ENCODE measurements at places on chromosomes 16 and 17.
A peak's percentile ranks its signal among the peaks of the same experiment; 100 is the strongest.

DNA sequence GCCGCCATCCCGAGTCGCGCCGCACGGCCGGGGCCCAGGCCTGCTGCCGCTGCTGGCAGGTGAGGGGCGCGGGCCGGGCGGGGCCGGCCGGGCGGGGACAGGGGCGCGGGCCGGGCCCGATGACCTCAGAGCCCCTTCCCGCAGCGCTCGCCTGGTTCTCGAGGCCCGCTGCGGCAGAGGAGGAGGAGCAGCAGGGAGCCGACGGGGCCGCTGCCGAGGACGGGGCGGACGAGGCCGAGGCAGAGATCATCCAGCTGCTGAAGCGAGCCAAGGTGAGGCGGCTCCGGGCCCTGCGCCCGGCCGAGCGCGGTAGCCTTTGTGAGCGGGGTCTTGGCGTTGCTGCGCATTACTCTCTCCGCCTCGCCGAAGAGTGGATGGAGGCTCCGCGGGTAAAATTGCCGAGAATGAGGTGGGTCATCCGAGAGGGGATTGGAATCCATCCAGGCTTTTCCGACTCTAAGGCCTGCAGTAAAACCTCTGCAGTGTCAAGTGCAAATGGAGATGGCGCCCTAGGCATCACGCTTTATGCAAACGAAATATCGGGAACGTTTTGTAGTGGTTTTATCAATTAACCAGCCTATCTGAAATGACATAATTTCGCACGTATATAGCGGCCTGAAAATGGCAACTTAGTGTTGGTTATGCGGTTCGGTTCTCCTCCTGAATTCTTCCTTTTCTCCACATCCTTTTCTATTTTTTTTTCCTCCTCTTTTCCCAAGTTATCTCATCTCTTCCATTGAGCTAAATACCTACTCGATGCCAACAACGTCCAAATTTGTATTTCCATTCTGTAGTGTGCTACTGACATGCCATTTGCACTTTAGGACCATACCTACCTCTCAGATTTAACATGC is 577 bp downstream of the TTC19 start:
- peak; percentile 44 for DNase-seq

- DNase-seq = no peak
Observed at GRCh38 chr17:13862346-13862745, 207.0 kb upstream of the COX10 start.

DNA sequence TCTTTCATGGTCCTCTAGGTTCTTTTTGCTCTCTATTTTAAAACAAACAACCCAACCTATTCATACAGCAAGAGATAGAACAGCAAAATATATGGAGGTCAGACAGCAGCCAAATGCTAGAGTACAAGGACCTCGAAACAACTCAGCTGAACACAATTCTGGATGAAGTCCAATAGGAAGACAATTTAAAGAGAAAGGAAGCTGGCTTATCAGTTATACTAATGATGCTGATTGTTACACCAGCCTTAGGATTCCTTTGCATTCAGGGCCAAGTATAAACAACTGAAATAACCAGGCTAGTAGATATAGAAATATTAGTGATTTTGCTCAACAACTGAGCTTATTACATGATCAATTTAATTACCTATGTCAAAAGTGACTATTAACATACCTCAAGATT is 2.5 kb downstream of the SSH2 start:
- DNase-seq = no peak

GRCh38 chr16:381789-382717 is at the start of gene PGAP6:
Gene PGAP6, minus strand, starts transcription at chr16:381978. Its CDS starts 157 bp downstream, at chr16:381821.
- DNase-seq = peak; percentile 50

GRCh38 chr16:64866021-64866420 is 255.8 kb downstream of the CDH11 start:
- no peak for DNase-seq

- DNase-seq = no peak
Observed at GRCh38 chr16:2515180-2515851, 1.6 kb downstream of the ATP6V0C start.

DNA sequence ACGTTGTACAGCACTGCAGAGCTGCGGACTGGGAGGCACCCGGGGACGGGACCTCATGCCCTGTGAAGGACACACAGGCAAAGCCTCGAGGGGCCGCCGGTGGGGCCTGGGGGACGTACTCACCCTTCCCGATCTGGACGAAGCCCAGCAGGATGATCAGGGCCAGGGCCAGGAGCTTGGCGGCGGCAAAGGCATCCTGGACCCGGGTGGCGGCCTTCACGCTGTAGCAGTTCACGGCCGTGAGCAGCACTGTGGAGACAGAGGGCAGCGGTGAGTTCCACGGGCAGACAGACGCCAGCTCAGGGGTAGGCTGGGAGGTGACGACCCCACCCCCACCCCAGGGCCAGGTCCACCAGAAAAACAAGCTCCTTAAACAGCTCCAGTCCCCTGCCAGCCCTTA is 17.7 kb downstream of the SLC7A5 start:
- DNase-seq = no peak

GRCh38 chr17:42322382-42323267 is 34.3 kb downstream of the STAT5A start:
- DNase-seq = peak; percentile 91

DNA sequence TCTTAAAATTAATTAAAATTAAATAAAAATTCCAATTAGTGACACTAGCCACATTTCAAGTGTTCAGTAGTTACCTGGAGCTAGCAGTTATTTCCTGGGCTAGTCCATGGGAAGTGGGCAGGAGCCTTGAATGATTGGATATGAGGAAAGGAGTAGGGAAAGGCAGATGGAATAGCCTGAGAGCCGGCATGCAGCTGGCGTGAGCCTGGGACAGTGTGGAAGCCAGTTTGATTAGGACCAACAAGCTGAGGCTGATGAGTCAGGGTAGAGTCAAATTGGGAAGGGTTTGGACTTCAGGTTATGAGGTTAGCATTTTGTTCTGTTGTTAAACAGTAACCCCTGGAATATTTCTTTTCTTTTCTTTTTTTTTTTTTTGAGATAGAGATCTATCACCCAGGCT is 15.3 kb upstream of the GNA13 start:
- no peak for DNase-seq

GRCh38 chr16:75317101-75317522 is 65.7 kb upstream of the BCAR1 start:
- DNase-seq = no peak

GRCh38 chr17:74523308-74523707 is 8.0 kb downstream of the CD300LB start:
- no peak for DNase-seq

- DNase-seq = no peak
Observed at GRCh38 chr17:50087912-50088405, 7.2 kb upstream of the PDK2 start.

GRCh38 chr17:29384901-29385300 is 5.3 kb upstream of the TAOK1 start:
- no peak for DNase-seq

GRCh38 chr17:65438173-65438572 is 123.3 kb downstream of the AXIN2 start:
- DNase-seq = no peak

- DNase-seq = no peak
Observed at GRCh38 chr17:27554152-27554551, 76.8 kb upstream of the LGALS9 start.

DNA sequence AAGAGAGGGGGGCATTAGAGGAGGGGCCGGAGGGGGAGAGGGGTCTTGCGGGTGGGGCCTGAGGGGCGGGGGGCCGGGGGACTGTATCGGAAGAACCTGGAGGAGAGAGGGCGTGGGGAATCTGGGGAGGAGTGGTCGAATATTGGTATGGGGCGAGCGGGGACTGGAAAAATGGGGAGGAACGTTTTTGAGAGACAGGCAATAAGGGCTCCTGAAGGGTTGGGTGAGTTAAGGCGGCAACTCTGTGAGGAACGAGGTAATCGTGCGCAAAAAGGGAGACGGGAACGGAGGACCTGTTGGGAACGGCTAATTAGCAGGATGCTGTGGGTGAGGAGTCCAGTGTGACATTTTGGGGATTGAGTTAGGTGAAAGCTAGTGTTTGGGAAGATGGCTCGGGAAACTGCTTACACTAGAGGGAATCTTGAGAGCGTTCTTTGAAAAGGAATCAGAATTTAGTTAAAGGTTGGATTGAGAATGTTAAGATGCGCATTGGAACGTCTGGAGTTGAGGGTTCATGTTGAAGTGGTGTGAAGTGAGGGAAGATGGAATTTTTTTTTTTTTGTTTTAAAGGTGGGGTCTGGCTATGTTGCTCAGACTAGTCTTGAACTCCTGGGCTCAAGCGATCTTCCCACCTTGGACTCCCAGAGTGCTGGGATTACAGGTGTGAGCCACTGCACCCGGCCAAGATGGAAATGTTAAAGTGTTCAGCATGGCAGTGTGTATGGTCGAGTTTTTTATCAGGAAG is 662 bp downstream of the WIPF2 start:
- DNase-seq = peak; percentile 81

DNA sequence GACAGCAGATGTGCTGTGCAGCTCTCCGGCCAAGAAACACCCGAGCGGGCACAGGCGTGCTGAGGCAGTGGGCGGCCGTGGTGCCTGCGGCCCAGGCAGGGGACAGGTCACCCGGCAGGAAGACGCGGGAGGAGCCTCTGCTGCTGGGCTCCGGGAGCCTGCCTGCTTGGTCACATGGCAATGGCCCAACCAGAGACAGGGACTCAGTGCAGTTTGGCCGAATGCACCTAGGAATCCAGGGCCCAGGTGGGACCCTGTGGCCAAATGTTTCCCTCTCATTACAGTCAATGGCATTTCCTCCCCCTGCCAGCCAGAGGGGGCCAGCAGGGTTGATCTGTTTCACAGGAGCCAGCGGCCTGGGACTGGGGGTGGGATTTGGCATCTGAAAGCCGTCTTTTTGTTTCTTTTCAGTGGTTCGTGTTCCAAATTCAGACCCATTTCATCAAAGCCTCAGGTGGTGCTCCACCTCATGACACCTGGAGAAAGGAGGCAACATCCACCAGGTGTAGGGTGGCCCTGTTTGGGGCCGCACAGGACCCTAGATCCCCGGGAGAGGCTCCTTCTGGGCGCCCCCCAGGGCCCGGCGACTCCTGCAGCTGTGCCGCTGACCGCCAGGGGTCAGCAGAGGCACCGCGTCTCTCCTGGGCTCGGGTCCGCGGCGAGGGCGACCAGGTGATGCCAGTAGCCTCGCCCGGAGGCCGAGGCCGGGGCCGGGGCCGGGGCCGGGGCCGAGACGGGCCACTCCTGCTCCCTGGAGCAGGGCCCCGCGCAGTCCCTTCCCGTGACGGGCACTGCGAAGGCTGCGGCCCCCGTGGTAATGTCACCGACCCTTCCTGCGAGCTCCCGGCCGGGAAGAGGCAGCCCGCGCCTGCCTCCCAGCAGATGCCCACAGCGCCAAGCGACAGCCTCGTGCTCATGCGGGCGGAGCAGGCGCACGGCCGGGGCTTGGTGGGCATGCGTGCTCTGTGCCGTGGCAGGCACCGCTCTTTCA is 118.5 kb downstream of the C16orf78 start:
- DNase-seq = no peak

- DNase-seq = peak; percentile 94
Observed at GRCh38 chr16:4693296-4693955, at the start of gene NUDT16L1. Gene NUDT16L1, plus strand, starts transcription at chr16:4693562. Its CDS starts 165 bp downstream, at chr16:4693727.

GRCh38 chr17:40956401-40957254 is 10.1 kb downstream of the KRT39 start:
- DNase-seq = no peak

DNA sequence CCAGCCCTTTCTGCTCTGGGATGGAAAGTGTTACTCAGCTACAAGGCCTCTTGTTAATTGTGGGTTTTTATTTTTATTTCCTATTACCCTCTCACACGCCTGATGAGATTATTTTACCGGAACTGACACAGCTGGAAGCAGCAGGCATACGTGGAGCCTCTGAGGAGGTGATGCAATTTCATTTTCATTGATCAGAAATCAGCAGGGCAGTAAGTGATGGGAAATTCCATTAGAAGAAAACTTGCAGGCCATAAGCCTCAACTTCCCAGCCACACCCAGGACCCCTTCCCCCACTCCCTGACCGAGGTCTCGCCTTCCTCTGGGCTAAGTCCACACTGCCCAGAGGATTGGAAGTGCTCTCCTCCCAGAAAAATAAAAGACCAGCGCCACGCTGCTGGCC is 69.7 kb downstream of the ZFHX3 start:
- DNase-seq = no peak

DNA sequence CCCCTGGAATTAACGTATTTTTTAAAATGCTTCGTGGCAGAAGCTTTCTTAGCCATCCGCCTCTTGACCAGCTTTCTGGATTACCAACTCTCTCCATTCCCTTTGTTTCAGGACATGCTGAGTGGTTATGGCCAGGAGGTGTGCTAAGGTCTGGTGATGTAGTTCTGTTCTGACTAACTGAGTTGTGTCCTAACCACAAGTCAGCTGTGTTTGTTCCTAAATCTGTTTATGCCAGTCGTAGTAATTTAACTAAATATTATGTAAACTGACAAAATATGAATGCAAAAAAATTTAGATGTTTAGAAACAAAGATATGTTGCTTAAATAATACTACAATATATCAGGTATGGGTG is 61.6 kb downstream of the MRTFB start:
- no peak for DNase-seq

GRCh38 chr17:13541032-13541480 is 60.7 kb downstream of the HS3ST3A1 start:
- no peak for DNase-seq

- DNase-seq = no peak
Observed at GRCh38 chr16:3695610-3696369, 21.5 kb downstream of the TRAP1 start.

DNA sequence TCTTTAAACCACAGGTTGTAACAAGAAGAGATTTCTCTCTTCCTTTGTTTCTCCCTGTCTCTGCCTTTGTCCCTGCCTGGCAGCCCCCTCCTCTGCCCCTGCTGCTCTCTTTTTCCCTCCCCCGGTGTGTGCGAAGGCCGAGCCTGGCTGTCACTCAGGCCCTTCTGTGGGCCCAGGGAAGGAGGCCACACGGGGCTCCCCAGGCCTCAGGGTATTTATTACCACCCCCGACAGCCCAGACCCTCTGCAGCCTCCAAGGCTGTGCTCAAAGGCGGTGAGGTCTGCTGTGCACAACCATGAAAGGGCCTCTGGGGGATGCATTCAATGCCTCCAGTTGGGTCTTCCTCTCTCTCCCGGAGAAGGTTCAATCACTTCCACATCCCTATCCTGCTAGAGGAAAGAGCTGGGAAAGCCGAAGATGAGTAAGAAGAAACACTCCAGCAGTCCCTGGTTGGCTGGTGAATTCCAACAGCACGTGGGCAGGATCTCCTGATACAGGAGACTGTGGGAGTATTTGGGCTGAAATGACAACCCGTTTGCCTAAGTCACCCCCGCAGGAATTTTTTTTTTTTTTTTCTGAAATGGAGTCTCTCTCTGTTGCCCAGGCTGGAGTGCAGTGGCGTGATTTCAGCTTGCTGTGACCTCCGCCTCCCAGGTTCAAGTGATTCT is 34.2 kb downstream of the ZNF423 start:
- no peak for DNase-seq

- DNase-seq = no peak
Observed at GRCh38 chr17:35766903-35767510, 6.3 kb downstream of the C17orf50 start.

GRCh38 chr16:66735891-66736290 is 15.5 kb downstream of the DYNC1LI2 start:
- DNase-seq = no peak

- no peak for DNase-seq
Observed at GRCh38 chr17:2346475-2346874, 9.2 kb downstream of the SGSM2 start.

- no peak for DNase-seq
Observed at GRCh38 chr16:69270395-69270794, 40.8 kb upstream of the VPS4A start.

GRCh38 chr16:59060207-59060606 is 326.1 kb upstream of the GOT2 start:
- no peak for DNase-seq
